ENCODE measurements at places on chromosomes 16 and 17.

DNA sequence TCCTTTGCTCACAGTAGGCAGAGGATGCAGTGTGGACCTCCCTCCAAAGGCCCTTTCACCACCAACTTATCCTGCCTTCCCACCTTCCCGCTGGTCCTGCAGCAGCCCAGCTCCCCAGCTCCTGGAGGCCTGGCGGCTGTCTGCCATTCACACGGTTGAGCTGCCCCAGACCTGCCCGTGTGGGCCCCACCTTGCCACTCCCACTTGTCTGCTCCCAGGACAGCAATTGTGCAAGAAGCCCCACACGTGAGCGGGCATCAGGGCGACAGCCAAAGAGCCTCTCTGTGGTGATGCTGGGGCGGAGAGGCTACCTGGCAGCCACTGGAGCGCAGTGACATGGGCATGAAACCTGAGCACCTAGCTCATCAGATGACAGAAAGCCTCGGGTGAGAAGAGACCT is 248.6 kb upstream of the MAF start:
- no peak for DNase-seq

DNA sequence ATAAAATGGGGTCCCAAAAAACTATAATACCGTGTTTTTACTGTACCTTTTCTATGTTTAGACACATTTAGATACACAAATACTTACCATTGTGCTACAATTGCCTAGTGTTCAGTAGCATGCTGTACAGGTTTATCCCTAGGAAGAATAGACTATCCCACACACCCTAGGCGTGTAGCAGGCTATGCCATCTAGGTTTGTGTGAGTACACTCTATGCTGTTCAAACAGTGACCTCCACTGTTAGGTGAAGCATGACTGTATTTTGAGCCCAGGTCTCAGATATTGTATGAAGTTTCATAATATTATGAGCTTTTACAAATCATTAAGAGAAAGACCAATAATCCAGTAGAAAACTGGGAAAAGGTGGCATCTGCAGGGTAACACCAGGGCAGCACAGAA is 23.6 kb downstream of the MILR1 start:
- DNase-seq = no peak

GRCh38 chr16:88289968-88290401 is 92.8 kb upstream of the ZNF469 start:
- DNase-seq = no peak

DNA sequence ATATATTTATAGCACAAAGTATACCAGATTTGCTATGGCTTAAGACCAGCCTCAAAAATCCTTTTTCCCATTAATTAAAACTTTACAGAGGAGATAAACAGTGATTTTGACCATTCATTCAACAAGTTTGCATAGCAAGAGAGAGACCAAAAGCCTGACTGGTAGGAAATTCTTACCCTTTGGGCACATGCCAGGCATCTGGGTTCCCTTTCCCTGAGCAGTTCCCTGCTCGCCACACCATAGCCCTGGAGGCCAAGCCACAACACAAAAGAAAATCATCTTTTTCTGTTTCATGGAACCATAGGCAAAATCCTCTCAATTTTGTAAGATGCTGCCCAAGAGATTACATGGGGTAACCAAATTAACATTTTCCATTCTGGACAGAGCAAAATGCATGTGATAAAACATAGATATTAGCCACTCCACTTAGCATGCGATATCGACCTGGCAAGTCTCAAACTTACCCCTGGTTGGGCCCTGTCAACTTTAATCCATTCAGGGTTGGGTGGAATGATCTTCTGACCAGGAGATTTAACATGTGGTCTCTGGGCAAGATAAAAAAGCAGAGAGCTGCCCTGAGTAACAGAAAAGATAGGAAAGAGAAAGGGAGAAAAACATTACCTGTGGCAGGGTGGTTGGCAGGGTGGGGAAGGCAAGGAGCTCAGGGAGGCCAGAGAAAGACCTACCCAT is 57.6 kb upstream of the B4GALNT2 start:
- DNase-seq = no peak

- no peak for DNase-seq
Observed at GRCh38 chr16:53920988-53921387, 217.0 kb downstream of the FTO start.

GRCh38 chr16:85955566-85955965 is 56.6 kb downstream of the IRF8 start:
- DNase-seq = no peak

- DNase-seq = no peak
Observed at GRCh38 chr17:9192010-9192409, 170.7 kb downstream of the NTN1 start.

GRCh38 chr17:39852239-39852638 is 11.9 kb downstream of the IKZF3 start:
- DNase-seq = no peak

DNA sequence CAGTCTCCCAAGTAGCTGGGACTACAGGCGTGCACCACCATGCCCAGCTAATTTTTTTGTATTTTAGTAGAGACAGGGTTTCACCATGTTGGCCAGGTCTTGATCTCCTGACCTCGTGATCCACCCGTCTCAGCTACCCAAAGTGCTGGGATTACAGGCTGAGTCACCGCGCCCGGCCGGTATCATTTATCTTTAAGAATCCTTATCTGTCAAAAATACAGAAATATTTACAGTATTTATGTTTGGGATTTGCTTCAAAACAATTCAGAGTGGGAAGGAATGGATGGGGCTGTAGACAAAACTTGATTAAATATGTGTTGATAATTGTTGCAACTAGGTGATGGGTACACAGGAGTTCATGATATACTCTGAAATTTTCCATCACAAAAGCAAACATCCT is 2.9 kb downstream of the BECN1 start:
- DNase-seq = no peak

All from NCI-H2171 (cell line).